ENCODE measurements at places on chromosomes 4 and X.

GRCh38 chrX:2388669-2389068 lies 112.1 kb downstream of the DHRSX start:
- H3K4me3 ChIP-seq = no peak overlapping the region
- H3K4me1 ChIP-seq = no peaks in the 10 kb centered on the region
- H3K27me3 ChIP-seq = peaks cover 1% of the 10 kb centered on the region
- DNase-seq = no peak
- H3K36me3 ChIP-seq = peaks cover 29% of the 10 kb centered on the region

GRCh38 chr4:1590244-1590643 lies 93.9 kb downstream of the FAM53A start:
- no peak for DNase-seq
- peaks cover 5% of the 10 kb centered on the region for H3K27me3 ChIP-seq
- peaks cover 3% of the 10 kb centered on the region for H3K36me3 ChIP-seq
- no peak overlapping the region for H3K4me3 ChIP-seq
- H3K27ac ChIP-seq = no peak overlapping the region

DNA sequence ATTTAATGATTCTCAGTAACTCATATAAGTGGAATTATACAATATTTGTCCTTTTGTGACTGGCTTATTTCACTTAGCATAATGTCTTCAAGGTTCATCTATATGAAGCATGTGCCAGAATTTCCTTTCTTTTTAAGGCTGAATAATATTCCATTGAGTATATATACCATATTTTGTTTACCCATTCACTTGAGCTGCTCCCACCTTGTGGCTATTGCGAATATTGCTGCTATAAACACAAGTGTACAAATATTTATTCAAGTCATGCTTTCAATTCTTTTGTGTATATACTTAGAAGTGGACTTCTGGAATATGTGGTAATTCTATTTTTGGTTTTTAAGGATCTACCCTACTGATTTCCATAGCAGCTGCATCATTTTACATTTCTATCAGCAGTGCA lies 219.1 kb downstream of the MID1 start:
- peaks cover under 1% of the 10 kb centered on the region for H3K4me1 ChIP-seq
- no peak for DNase-seq
- H3K27ac ChIP-seq = no peak overlapping the region

GRCh38 chr4:11593576-11594116 lies 165.0 kb upstream of the HS3ST1 start:
- no peak for DNase-seq
- H3K4me1 ChIP-seq = no peaks in the 10 kb centered on the region
- peaks cover 6% of the 10 kb centered on the region for H3K27me3 ChIP-seq
- no peak overlapping the region for H3K4me3 ChIP-seq
- H3K27ac ChIP-seq = no peak overlapping the region

All from endothelial cell (in vitro differentiated cells).